ENCODE measurements at places on chromosomes 13 and 19.

DNA sequence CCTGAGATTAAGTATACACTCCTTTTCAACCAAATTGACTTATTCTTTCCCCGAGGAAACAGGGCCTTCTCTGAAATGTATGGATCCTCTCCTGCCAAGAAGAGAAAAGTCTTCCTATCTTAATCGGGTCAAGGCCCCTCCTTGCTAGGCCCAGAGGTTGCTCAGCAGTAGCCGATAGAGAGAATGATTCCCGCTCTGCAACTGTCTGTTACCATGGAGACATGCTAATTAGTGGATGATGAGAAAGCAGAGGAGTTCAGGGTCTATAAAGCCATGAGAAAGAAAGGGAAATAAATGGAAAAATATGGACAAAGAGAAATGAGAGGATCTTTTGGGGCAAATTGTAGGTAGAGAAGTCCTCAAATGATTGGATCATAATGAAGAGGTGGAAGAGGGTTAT is 103.5 kb downstream of the POU4F1 start:
- DNase-seq: no peak

- peak; percentile 34 for DNase-seq
These were observed 816.9 kb upstream of the SLC10A2 start for GRCh38 chr13:103883164-103883563.

DNA sequence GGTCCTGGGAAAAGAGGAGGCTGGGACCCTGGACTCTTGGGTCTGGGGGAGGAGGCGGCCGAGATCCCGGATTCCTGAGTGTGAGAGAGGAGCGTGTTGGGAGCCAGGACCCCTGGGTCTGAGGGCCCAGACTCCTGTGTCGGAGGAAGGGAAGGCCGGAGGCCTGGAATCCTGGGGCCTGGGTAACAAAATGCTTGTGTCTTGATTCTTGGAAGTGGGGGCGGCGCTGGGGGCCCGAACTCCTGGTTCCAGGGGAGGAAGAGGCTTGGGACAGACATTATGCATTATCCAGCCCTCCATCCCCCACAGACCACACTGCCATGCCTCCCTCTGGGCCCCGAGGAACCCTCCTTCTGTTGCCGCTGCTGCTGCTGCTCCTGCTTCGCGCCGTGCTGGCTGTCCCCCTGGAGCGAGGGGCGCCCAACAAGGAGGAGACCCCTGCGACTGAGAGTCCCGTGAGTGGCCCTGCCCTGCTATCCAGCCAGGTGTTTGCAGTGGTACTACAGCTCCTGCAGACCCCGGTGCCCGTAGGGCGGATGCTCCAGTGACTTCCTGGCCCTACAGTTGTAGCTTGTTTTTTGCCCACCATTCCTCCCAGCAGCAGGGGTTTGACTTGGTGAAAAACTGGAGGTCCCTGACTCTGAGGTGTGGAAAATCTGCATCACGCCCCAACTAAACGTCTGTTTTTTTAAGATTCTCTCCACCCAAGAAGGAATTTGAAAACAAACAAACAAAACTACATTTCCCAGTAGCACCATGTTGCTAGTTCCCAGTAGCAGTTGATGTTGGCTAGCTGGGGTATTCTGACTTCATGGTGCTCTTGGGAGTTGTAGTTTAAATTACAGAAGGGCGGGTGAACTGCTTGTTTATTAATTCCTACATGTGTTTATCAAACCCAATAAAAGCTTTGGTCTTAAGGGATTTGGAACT is 630 bp downstream of the NUCB1 start:
- DNase-seq: peak; percentile 48

- no peak for DNase-seq
These were observed 416.4 kb downstream of the TSHZ3 start for GRCh38 chr19:30932854-30933253.

GRCh38 chr19:51116736-51117286 is 7.9 kb upstream of the SIGLEC9 start:
- no peak for DNase-seq

DNA sequence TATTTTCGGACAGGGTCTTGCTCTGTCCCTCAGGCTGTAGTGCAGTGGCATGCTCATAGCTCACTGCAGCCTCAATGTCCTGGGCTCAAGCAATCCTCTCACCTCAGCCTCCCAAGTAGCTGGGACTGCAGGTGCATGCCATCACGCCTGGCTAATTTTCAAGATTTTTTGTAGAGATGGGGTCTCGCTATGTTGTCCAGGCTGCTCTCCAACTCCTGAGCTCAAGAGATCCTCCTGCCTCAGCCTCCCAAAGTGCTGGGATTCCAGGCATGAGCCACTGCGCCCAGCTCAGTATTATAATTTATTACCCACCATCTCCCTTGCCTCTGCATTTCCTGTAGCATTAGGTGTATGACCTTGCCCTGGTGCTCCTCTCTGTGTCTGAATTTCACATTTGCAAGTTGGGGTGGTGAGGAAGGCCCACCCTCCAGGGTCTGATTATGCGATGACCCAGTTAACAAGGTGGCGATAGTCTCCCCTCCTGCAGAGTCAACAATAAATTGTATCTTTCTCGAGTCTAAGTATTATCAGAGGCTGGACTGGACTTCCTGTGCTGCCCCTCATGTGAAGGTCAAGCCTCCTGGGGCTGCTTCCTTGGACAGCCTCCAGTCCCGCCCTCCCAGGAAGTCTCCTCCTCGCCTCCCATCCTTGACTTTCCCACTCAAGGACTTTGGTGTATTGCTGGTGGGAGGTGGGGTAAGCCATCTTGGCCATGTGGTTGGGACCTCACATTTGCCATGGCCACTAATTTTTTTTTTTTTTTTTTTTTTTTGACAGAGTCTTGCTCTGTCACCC is 1.5 kb upstream of the TUBB4A start:
- no peak for DNase-seq

DNA sequence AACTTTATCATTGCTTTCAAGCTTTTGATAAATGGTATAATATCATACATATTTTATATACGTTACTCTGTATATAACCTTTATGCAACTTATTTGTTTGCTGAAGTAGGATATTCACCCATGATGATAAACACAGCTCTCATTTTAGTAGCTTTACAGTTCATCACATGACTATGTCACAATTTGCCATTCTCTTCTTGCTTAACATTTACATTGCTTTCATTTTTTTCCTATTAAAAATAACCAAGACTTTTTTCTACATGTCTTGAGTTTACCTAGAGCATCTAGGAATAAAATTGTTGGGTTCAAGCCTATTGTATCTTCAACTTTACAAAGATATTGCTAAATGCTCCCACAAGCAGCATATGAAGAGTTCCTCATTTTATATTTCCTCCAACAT is 54.0 kb downstream of the KCNRG start:
- peak; percentile 58 for DNase-seq

GRCh38 chr13:33286128-33286527 is 573 bp upstream of the STARD13 start:
- no peak for DNase-seq

- no peak for DNase-seq
These were observed 41.4 kb downstream of the COL4A2 start for GRCh38 chr13:110348309-110349105.

- DNase-seq: no peak
These were observed at the start of gene MAB21L1 for GRCh38 chr13:35475960-35476943. TSS of gene MAB21L1 (minus strand) at chr13:35476689. CDS start at chr13:35476138, 551 bp downstream.

GRCh38 chr19:56732976-56733375 is 61.4 kb upstream of the ZNF835 start:
- no peak for DNase-seq

GRCh38 chr13:114077099-114077932 is 55.1 kb downstream of the RASA3 start:
- DNase-seq: no peak

GRCh38 chr19:44628793-44629192 is 14.9 kb upstream of the PVR start:
- no peak for DNase-seq

DNA sequence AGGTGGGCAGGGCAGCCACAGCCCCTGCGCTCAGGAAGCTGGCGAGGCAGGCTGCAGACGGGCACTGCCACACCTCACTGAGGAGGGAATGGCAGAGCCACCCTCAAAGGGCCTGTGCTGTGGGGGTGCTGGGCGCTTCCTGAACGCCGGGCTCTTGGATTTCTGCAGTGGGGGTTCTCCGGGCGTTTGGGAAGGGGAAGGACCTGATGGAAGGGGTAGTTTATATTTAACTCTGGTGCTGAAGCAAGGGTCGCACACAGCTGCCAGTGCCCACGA is 10.5 kb downstream of the GNA11 start:
- DNase-seq: no peak
